ENCODE measurements at places on chromosomes 6 and 20.

DNA sequence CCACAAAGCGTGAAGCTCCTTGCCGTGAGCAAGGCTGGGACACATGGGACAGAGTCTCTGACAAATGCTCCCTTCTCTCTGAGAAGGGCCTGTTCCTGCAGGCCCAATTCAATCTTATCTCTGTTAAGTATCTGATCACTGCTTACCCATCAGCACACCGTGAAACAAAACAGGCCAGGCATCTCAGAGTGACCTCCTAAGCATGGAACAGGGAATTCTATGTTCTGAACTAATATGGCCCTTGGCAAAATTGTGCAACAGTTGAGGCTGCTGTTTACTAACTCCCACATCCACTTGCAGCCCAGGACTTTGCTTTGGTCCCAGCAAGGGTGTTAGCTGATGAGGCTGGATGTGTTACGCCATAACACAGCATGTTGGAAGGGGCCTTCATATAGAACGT is 79.2 kb downstream of the GCLC start:
- DNase-seq = no peak

- no peak for DNase-seq
Observed at GRCh38 chr6:48754641-48755040, 643.6 kb upstream of the PTCHD4 start.

DNA sequence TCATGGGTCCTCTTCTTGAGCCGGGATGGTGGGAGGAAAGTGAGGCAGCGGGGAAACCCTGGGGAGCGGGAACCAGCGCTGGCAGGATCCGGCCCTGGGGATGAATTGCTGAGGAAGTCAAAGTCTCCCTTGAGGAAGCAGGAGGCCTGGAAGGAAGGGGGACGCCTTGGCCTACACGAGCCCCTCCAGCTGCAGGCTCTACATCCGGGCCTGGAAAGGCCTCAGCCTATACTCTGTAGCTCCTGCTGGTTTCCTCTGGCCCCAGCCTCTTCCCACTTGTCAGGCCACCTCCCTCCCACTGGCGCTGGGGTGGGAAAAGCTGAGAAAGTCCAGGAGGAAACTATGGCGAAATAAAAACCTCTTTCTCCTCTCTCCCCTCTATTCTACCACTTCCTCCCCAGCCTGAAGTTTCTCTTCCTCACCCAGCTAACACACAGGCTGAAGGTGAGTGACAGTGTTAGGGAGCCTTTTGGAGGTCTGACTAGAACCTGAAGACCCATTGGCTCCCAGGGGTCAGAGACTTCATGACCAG is 14.9 kb downstream of the TREML2 start:
- no peak for DNase-seq

DNA sequence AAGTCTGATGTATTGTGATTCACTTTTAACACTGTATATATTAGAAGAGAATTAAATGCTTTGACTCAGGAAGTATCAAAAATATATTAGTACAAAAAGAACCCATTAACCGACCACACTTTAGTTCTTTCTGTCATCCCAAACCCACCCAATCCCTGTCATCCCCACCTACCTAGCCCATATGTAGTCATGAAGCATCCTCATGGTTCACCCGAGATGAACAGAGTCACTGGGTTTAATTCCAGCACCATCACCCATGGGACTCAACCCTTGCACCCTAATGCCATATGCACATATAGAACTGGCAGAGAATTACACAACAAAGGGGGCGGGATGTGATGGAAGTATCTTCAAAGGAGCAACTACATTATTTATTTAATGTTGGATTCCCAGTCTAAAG is 141.4 kb downstream of the KHDC1L start:
- no peak for DNase-seq

DNA sequence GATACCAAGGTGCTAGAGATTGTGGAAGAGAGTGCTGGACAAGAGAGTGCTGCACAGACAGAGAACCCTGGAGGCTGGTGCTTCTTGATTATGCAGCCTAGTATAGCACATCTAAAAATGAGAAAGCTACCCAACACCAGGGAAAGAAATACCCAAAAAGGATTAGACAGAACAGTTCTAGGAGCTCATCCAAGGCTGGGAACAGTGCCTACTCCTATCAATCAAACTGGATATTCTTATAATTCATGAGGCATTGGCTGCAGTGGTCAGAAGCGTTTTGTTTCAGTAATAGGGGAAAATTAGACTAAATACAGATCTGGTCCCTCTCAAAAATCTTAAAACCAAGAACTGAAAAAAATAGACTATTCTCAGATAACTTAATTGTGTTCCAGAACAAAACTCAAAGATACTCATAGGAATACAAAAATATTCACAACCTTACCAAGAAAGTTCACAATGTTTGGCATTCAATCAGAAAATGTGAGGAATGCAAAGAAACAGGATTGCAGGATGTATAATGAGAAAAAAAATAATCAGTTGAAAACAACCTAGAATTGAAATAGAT is 222.9 kb downstream of the EPHA7 start:
- no peak for DNase-seq

DNA sequence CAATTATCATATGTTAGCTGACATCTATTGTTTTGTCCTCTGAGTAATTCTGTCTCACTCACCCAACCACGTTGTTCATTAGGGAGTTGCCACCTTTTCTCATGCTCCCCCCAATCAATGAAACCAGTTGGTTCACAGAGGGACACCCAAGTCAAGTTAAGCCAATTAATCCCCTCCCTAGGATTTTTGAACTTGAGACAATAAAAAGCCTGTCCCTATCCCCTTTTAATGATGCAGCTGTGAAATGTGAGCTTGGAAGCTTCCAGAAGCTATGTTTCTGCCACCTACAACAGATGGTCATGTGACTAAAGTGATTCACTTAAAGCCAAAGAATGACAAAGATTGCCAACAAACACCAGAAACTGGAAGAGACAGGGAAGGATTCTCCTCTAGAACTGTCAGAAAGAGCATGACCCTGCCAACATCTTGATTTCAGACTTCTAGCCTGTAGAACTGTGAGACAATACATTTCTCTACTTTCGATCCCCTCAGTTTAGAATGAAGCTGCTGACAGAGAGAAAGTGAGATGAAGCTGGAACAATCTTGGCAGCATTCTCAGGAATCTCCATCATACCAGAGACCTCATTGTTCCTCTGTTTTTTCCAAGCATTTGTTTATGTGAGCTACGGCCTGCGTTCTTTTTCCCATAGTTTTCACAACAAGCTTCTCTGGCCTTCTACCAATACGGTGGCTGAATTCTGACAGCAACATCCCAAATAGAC is 57.8 kb upstream of the TPD52L1 start:
- DNase-seq = no peak

- DNase-seq = no peak
Observed at GRCh38 chr6:149332602-149333265, 15.2 kb downstream of the TAB2 start.

DNA sequence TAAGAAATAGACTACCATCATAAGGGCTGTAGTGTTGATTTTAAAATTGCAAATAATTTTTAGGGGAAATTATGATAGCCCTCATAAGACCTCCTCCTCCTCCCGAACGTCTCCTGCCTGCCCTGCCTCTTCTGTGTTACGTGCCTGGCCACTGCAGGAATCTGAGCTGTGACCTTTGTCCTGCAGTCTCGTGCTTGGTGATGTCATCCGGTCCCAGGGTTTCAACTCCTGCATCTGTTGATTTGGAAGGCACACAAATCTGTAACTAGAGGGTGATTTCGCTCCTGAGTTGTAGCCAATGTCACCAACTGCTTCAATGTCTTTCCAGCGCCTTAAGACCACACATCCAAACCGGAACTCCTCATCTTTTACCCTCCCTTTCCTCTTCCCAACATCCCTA is 163.2 kb downstream of the AIG1 start:
- DNase-seq = no peak

DNA sequence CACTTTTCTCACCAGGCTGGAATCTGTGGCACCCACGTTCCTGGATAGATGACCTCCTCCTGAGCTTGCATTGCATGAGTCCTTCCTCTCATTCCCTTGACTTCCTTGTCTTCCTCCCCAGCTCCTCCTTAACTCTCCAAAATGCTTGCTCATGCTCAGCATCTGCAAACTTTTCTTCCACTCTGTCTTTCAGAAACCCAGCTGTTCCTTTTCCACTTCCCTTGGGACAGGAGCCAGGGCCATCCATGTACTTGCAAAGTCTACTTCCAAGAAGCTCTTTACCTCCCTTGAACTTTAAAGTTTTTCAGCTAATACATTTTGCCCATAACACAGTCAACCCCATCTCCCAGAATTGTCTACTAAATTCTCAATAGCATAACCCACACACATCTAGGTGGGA is 861.7 kb downstream of the QKI start:
- no peak for DNase-seq
